ENCODE measurements at places on chromosomes 1 and 21. TPM values are rescaled to one million over a fixed set of nuclear protein-coding genes. Genes with fewer than 3 reads are reported as not detected.

The FCAMR gene
- not detected for polyA plus RNA-seq

The AK5 gene
- 6.1 TPM for polyA plus RNA-seq

The MROH9 gene
- not detected for polyA plus RNA-seq

- no peak for DNase-seq
These were observed 10.5 kb upstream of the MAPKAPK2 start for GRCh38 chr1:206674236-206674635.

DNA sequence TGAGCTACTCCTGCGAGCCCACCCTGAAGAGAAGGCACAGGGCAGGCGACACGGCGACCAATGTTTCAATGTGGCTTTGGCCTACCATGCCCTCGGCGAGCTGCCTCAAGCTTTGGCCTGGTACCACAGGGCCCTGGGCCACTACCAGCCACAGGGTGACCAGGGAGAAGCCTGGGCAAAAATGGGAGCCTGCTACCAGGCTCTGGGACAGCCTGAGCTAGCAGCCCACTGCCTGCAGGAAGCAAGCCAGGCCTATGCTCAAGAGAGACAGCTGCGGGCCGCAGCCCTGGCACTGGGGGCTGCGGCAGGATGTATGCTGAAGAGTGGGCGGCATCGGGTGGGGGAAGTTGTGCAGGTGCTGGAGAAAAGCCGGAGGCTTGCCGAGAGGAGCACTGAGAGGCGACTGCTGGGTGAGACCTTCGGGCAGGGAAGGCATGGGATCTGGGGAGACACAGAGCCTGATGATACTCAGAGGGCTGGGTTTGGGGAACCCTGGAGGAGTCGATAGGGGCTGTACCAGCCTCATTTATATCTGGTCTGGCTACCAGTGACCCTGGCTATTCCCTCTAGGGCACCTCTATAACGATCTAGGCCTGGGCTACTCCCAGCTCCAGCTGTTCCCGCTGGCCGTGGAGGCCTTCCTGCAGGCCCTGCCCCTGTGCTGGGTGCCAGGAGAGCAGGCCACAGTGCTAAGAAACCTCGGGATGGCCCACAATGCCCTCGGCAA lies 2.3 kb downstream of the TTC24 start:
- DNase-seq = no peak

- no peak for DNase-seq
These were observed 7.3 kb downstream of the RGS4 start for GRCh38 chr1:163076446-163076845.

GRCh38 chr1:243598433-243598832 lies 251.6 kb downstream of the AKT3 start:
- DNase-seq = peak; percentile 39

DNA sequence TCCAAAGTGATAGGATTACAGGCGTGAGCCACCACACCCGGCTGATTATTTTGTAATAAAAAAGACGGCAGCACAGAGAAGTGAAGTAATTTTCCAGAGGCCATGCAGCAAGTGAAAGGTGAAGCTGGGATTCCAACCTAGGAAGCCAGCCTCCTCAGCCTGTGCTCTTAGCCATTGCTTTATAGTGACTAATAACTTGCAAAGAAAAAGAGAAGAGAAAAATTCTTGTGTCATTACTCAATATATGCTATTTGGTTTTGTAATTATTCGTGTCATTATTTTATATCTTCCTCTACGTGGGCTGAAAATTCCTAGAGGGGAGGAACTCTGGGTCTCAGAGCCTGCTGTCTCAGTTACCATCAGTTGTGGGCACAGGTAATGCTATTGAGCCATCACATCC lies 1.6 kb upstream of the IER5 start:
- no peak for DNase-seq

DNA sequence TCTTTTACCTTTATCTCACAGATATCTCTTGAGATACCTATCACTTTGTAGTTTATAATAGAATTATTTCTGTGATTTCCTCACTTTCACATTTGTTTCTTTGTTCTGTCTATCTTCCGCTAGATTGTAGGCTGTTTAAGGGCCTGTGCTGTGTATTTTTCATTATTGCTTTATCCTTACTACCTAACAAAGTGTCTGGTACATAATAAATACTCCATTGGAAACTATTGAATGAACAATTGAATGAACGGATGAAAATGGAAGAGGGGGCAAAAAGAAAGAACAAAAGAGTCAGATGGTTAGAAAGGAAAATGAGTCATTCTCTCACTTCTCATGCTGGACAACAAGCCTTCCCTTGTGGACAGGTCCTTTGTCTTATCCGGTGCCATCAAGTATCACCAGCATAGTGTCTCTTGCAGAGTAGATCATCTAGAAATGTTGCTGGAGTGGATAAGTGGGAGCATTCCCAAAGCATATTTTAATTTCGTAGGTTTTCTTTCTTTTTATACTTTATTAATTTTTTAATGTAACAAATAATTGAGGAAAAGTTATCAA lies 159.8 kb downstream of the NEK7 start:
- no peak for DNase-seq

- no peak for DNase-seq
These were observed 965 bp downstream of the ABCA4 start for GRCh38 chr1:94119796-94120569.

DNA sequence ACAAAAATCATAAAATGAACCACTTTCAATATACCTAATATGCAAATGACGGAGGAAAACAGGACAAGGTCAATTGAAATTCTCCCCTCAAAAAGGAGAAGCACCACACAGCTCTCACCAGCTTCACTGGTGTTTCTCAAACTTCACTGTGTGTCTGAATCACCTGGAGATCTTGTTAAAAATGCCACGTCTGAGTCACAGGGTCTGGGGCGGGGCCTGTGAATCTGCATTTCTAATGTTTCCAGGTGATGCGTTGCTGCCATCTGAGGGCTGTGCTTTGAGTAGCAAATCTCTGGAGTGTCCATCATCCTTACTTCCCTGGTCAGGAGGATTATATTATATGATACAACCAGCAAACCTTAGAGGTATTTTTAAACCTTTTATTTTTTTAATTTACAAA lies 9.0 kb downstream of the CLDN19 start:
- peak; percentile 36 for DNase-seq

GRCh38 chr1:118815909-118816308 lies 172.2 kb downstream of the TBX15 start:
- DNase-seq = no peak

GRCh38 chr1:88210103-88210787 lies 473.8 kb upstream of the PKN2 start:
- no peak for DNase-seq

GRCh38 chr1:53891018-53891417 lies 1.4 kb upstream of the YIPF1 start:
- no peak for DNase-seq

Measured in A549 (cell line).